Suppressor macrophage (primary cell): ENCODE measurements at places on chromosomes 1 and 21.

- no peak for DNase-seq
Measured at GRCh38 chr1:223257856-223258550, 106.0 kb downstream of the SUSD4 start.

DNA sequence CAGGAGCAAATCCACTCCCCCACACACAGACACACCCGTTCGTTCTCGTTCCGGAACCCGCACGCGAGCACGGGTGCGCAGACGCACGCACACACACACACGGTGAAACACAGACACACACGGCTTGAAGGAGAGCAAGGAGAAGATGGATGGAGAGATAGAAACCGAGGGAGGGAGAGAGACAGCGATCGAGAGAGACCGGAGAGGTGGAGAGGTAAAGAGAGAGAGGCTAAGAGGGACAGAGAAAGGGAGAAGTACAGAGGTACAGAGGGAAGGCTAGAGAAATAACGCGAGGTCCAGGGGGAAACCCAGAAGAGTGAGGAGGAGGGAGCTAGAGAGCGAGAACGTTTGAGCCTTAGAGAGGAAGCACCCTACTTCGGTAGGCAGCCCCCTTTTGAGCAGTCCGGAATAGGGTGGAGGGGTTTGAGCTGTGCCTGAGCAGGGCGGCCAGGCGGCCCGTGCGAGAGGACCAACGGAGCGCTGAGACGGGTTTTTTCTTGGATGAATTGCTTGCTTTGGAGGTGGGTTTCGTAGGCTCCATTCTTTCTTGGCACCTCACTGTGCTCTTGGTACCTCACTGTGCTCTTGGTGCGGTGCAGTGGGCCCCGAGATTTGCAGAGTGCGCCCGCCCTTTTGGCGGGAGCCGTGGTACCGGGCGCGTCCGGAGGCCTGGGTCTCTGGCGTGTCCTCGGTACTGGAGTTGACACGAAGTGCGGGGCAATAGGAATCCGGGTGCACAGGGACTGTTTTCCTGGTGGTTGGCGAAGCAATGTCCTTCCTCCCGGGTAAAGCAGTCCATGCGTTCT, 88.4 kb upstream of the RHOU start:
- DNase-seq = peak; percentile 49

GRCh38 chr1:26373789-26374188, 1.2 kb upstream of the ZNF683 start:
- peak; percentile 22 for DNase-seq

DNA sequence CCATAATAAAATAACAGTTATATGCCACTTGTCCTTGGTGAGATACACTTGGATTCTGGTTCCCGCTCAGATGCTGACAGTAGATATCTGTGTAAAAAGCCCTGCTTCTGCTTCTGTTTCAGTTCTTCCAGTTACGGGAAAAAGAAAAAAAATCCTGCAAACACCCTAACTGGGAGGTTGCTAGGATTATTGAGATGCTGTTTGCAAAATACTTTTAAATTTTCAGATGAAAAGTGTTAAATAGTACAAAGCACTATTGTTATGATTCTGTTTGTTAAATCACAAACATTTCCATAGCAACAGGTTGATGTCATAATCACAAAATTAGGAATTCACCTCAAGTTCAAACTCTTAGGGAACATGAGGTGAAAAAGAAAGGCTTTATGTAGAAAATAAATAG, 232.3 kb downstream of the HMCN1 start:
- no peak for DNase-seq

GRCh38 chr1:94859174-94859573, 39.0 kb downstream of the SLC44A3 start:
- DNase-seq = no peak

DNA sequence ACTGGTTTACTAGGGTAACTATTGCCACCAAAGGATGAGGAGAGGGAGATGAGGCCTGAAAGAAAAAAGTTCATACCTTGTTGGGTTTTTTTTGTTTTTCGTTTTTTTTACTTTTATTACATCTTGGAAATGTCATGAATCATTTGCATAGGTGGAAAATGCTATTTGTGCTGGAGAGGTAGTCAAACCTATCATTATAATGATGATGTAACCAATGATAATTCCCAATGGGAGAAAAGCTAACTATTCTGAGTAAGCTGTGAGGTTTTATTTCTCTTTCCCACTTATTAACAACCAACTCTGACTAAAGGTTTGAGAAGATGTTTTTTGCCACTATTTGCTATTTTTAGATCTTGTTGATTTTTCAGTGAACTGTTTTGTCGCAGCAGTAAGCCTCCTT, 29.0 kb downstream of the SH3GLB1 start:
- no peak for DNase-seq

DNA sequence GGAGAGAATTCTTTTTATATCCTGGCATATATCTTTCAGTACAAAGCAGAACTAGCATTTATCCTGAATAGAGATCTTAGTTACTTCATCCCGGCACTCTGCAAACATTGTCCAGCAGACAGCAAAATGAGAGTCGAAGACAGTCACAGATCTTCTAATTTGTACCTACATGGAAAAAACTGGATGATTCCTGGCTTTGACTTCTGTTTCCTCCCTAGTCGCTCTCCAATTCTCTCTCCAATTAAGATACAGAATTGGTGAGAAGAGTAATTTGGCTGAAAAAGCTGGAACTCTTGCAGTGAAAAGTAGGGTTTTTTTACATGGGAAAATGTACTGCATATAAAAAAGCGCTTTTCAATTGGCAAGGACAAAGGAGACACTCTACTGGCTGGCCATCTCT, 151.1 kb upstream of the C8B start:
- DNase-seq = no peak

GRCh38 chr1:24657781-24658180, 14.7 kb downstream of the SRRM1 start:
- DNase-seq = no peak

DNA sequence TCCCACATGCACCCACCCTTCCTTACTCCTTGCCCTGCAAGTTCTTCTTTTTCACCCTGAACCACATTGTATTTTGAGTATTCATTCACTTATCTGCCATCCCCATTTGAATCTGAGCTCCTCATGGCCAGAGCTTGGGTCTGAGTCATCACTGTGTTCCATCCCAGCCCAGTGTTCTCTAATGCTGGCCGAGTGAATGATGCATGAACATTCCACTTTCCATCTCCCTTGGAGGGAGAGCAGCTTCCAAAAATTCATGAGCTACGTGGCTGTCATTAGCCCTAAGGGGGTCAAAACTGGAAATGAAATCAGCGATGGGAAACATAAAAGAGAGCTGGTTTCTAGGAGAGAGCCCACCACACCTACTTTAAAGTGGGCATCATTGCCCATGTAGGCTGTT, 187.0 kb upstream of the USP24 start:
- no peak for DNase-seq

DNA sequence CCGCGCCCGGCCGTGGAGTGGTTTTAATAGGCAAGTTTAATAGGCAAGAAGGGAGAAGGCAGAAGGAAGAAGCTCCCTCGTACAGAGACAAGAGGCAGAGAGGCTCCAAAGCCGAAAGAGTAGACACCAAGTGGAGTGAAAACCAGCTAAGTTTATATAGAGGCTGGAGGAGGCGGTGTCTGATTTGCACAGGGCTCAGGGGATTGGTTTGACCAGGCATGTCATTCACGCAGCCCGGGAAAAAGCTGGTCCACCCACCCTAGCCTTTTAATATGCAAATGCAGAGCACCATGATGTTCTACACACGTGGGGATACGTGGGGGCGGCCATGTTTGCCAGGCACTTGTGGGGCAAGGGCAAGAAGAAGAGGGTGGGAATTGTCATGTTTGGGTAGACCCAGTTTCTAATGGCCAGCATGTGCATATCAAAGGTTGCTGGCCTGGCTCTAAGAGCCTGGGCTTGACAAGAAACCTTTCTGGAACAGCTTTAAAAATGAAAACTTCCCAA, 18.0 kb upstream of the SOD1 start:
- no peak for DNase-seq

GRCh38 chr1:84899969-84900368, 7.0 kb upstream of the LPAR3 start:
- no peak for DNase-seq

- DNase-seq = no peak
Measured at GRCh38 chr1:79006564-79006963, at the start of gene ADGRL4. ADGRL4 (minus strand) TSS chr1:79006730; CDS start chr1:79006654, 76 bp downstream.

- DNase-seq = no peak
Measured at GRCh38 chr1:119453021-119453420, 38.1 kb downstream of the HSD3B2 start.

- DNase-seq = no peak
Measured at GRCh38 chr1:198030682-198031081, 113.5 kb downstream of the LHX9 start.
